ENCODE measurements at places on chromosomes 11 and 22. TPM values are rescaled to one million over a fixed set of nuclear protein-coding genes. Genes with fewer than 3 reads are reported as not detected.
A peak's percentile ranks its signal among the peaks of the same experiment; 100 is the strongest.

Gene RIMBP3B
- total RNA-seq = not detected

GRCh38 chr11:121844016-121844415, 272.0 kb downstream of the BLID start:
- no peak for DNase-seq

Gene RIN1
- total RNA-seq = 2.9 TPM

Gene TUBA8
- 3.6 TPM for total RNA-seq

GRCh38 chr11:130477586-130478203, 29.2 kb downstream of the ADAMTS15 start:
- no peak for DNase-seq

GRCh38 chr11:86592659-86593451, 79.6 kb downstream of the ME3 start:
- peak; percentile 44 for DNase-seq

Gene DDTL
- total RNA-seq = 0.84 TPM

Gene MFRP
- not detected for total RNA-seq

DNA sequence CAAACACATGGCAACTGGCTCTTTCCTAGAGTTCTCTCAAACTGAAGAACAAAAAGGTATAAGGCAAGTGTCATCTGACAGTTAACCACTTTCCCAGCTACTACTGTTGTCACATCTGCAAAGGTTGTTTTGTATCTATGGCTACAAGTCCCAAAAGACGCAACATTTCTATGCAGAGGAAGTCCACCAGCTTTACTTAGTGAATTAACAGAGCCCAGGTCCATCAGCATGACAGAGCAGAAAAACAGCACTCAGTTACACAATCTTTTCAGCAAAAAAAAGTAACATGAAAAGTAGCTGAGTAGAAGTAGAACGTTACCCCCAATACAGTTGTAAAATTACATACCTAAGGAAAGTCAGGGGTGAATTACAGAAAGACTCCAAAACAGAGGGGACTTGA, 12.1 kb downstream of the CPSF7 start:
- DNase-seq = no peak

DNA sequence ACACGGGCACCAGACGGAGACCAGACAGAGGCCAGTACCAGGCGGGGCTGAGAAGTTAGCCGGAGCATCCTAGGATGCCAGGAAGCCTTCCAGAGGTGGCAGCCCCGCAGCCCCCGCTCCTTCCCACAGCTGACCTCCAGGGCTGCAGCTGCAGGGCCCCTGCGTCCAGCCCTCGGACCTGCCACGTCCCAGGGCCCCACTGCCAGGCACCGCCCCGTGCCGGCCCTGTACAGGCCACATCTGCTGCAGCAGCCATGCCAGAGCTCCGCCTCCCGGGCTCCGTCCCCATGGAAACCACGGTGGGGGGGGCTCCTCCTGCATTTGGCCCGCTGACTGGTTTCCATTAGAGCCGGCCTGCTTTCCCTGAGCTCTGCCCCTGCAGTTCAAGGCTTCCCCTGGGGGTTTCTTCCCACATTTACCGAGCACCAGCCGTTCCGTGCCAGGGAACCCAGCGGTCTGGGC, 62.5 kb upstream of the PPARA start:
- DNase-seq = no peak

DNA sequence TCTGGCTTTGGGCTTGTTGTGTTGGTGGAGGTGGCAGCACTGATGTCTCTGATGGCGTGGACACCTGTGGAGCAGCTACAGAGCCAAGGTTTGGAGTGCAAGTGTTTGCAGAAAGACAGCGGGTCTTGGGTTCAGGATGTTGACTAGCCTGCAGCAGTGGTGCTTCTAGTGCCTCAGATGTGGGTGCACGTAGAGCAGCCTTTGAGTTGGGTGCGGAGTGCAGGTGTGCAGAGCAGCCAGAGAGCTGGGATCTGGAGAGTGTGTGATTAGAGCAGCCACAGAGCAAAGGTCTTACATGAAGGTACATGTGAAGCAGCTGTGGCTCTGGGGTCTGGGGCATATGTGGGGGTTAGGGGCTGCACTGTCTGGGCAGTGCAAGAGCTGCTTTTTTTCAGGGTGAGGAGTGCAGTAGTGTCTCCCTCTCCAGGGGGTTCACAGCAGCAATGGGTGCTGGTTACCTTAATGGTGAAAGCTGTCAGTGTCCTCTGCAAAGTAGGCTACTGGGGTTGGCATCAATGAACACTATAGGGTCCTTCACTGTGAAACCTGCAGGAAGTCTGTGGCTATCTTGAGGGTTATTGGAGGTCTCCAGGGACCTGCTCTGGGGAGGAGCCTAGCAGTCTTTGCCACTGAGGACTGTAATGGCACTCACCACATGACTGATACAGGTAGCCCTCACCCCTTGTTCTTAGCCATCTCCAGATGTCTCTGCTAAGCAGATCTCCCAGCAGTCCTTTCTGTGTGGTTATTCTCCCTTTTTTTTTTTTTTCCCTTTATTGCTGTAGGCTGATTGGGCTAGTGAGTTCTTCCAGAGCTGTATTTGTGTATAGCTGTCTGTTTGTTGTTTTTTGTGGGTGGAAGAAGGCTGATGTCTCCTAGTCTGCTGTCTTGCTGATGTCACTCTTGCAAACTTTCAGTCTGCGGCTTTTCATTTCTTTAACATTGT, 14.3 kb downstream of the BIRC2 start:
- DNase-seq = no peak

- no peak for DNase-seq
Observed at GRCh38 chr22:22478470-22478869, 30.1 kb downstream of the ZNF280B start.

Gene TTC28
- total RNA-seq = 56.6 TPM

Gene PKNOX2
- total RNA-seq = 0.19 TPM

- DNase-seq = no peak
Observed at GRCh38 chr11:21316591-21316990, 647.2 kb downstream of the NELL1 start.

Gene MS4A12
- not detected for total RNA-seq

GRCh38 chr22:47119181-47119580, 356.7 kb downstream of the TBC1D22A start:
- DNase-seq = no peak

Gene SLC15A3
- total RNA-seq = 17.6 TPM

DNA sequence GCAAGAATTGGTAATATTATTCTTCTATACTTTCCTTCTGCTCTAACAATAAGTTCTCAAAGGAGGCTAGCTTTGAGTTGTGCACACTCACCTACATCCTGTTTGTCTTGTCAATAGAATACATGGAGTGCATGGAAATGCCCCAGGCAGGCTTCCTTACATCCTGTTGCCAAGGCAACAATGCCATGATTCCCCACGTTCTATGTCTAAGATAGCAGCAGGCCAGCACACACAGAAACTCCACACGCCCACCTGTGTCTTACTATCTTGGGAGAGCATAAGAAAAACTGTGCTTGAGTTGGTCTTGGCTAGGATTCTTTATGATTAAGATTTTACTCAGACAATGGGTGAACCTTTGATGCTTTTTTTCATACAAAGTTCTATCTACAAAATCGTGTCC, 379.2 kb downstream of the AASDHPPT start:
- no peak for DNase-seq

Gene OR52D1
- not detected for total RNA-seq

GRCh38 chr11:92867913-92868619, 101.4 kb upstream of the MTNR1B start:
- DNase-seq = no peak

Gene TLCD5
- 2.9 TPM for total RNA-seq

DNA sequence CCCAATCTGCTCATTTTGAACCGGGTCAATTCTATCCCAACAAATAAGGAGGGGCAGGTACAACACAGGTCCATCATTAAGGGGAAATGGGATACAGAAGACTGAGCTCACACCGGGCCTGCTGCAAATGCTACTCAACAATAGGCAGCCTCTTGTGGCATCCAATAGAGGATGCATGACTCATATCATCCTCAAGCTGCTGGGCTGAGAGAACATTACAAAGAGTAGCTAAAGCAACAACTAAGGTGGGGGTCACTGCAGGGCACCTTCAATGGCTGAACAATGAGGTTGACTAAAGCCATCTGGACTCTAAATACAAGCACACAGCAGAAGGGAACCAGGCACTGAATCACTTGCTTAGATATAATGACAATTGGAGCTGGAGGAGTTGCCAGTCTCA, 130.1 kb upstream of the SYN3 start:
- DNase-seq = no peak

DNA sequence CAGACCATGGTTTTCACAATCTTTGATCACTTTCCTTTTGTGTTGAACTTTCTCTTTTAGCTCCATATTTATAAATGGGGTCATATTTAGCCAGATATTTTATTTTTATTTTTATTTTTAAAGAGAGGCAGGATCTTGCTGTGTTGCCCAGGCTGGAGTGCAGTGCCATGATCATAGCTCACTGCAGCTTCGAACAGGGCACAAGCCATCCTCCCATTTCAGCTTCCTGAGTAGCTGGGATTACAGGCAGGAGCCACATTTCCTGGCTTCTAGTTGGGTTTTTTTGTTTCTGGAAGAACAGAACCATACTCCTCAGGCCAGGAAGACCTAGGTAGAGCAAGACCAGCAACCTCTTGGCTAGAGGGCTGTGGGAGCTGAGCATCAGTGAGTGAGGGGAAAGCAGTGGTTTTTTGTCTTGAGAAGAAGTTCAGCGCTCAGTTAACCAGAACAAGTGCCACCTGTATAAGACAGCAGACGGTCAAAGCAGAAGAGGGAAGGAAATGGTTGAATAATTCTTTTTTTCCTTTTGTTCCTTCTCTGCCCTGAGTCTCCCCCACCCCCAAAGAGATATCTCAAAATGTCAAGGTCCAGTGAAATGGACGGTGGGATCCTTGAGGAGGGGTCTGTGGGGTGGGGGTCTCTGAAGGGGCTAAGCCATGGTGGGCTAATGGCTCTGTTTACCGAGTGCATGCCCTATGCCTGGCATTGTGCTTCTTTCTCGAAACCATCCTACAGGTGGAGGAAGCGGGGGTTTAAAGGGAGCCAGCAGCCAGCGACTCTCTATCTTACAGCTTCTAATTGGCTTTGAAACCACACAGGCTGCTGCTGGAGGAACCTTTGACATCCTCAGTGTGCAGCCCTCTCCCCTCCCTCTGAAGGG, 63.0 kb downstream of the PTPRJ start:
- DNase-seq = no peak

Gene LDLRAD3
- 15.6 TPM for total RNA-seq

- DNase-seq = no peak
Observed at GRCh38 chr11:93143800-93144199, 54.0 kb downstream of the SLC36A4 start.

Gene FBXO3
- total RNA-seq = 33.7 TPM

DNA sequence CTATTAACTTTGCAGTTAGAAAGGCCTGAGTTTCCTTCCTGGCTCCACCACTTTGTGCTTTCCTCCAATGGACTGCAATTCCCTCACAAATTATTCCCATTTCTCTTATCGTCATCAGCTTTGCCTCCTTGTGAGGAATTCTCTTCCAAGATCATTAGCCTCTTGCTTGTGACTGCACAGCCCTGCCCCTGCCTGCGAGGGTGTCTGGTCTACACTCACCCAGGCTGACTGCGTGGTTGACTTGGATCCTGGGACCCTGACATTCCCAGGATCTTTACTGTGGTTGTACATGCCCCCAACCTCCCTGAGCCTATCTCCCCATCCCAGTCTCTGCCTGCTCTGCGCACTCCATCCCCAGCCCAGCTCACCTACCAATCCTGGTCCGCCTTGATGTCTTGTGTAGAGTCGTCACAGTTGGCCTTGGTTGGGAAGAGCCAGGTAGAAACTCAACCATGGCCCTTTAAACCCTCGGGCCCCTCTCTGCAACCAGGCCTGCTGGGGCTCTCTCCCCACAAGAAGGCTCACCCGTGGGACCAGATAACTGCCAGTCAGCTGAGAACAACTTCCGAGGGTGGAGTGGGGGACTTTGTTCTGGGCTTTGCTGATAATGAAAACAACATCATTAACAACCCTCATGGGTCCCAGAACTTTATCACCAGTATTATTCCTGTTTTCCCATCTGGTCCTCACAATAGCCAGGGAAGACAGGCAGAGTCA, at the start of gene OR2AT4:
Gene OR2AT4, minus strand, starts transcription at position 421 of the 717 bp plus-strand sequence.
- DNase-seq = no peak

Gene MN1
- total RNA-seq = 4.8 TPM

- DNase-seq = no peak
Observed at GRCh38 chr11:32713496-32713895, 81.0 kb downstream of the CCDC73 start.

- no peak for DNase-seq
Observed at GRCh38 chr11:534396-535209, 773 bp downstream of the HRAS start.

DNA sequence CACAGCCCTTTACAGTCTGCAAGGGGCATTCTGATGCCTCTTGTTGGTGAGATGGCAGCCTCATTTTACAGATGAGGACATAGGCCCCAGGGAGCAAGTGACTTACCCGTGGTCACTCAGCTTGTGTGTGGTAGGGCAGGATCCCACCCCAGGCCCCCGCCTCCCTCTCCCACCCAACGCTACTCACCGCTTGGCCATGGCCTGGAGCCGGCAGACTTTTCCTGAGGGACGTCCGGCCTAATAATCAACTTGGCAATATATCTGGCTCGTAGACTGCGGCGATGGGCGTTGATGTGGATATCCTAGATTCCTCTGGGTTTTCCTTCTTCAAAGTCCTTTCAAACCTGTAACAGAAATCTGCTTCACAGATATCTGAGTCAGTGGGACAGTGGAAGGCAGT, 57.1 kb downstream of the ARHGAP8 start:
- no peak for DNase-seq

GRCh38 chr11:35168671-35169070, 29.7 kb downstream of the CD44 start:
- DNase-seq = no peak

- no peak for DNase-seq
Observed at GRCh38 chr22:28771195-28771791, 1.2 kb upstream of the CCDC117 start.

- no peak for DNase-seq
Observed at GRCh38 chr11:46336563-46337180, 10.6 kb upstream of the DGKZ start.

- no peak for DNase-seq
Observed at GRCh38 chr11:128246364-128246801, 341.0 kb downstream of the ETS1 start.

Gene ENTHD1
- not detected for total RNA-seq

Gene TMEM151A
- total RNA-seq = 1.6 TPM

GRCh38 chr11:34448223-34448994, 9.7 kb downstream of the CAT start:
- DNase-seq = no peak

DNA sequence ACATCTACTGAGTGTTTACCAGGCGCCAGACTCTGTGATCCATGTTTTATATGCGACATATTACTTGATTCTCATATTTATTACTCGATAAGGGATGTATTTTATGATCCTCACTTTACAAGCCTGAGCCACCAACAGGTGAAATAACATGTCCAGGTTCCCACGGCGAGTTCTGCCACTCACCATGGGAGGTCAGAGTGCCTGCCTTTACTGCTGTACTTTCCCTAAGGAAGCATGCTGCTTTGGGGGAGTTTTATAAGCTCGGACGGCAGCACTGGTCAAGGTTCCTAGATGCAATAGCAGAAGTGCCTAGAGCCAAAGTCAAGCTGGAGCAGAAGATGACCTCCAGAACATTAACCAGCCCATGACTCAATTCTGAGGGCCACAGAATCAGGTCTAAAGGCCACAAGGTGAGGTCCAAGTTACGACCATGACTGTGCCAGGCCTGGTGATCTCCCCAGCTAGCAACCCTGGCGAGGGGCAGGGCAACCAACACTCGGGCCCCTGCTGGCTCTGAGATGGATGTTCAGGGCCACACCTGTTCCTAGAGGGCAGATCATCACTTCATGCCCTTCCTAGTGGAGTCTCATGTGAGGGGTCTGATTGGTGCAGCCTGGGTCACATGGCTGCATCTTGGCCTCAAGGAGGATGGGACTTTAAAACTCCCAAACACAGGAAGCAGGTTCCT, 14.2 kb downstream of the IFT27 start:
- DNase-seq = no peak

Gene RTN3
- total RNA-seq = 205 TPM

GRCh38 chr11:117826190-117826570, 1.6 kb upstream of the FXYD2 start:
- DNase-seq = peak; percentile 17

Data from omental fat pad (tissue), 4 donors.